Myocyte (in vitro differentiated cells): ENCODE measurements at places on chromosomes 11 and 22. TPM values are rescaled to one million over a fixed set of nuclear protein-coding genes. Genes with fewer than 3 reads are reported as not detected.

- no peak for DNase-seq
Measured at GRCh38 chr11:94400839-94401772, at the start of gene GPR83. GPR83 (minus strand) TSS chr11:94401419; CDS start chr11:94401247, 172 bp downstream.

- peak; percentile 100 for DNase-seq
Measured at GRCh38 chr11:6682936-6683861, at the start of gene MRPL17. MRPL17 (minus strand) TSS chr11:6683340; CDS start chr11:6683296, 44 bp downstream.

- no peak for DNase-seq
Measured at GRCh38 chr11:125072218-125072960, 9.3 kb downstream of the SLC37A2 start.

- no peak for DNase-seq
Measured at GRCh38 chr11:1049071-1049405, 12.5 kb upstream of the MUC6 start.

GRCh38 chr22:23816156-23816976 is 22.4 kb downstream of the DERL3 start:
- DNase-seq: peak; percentile 56

DNA sequence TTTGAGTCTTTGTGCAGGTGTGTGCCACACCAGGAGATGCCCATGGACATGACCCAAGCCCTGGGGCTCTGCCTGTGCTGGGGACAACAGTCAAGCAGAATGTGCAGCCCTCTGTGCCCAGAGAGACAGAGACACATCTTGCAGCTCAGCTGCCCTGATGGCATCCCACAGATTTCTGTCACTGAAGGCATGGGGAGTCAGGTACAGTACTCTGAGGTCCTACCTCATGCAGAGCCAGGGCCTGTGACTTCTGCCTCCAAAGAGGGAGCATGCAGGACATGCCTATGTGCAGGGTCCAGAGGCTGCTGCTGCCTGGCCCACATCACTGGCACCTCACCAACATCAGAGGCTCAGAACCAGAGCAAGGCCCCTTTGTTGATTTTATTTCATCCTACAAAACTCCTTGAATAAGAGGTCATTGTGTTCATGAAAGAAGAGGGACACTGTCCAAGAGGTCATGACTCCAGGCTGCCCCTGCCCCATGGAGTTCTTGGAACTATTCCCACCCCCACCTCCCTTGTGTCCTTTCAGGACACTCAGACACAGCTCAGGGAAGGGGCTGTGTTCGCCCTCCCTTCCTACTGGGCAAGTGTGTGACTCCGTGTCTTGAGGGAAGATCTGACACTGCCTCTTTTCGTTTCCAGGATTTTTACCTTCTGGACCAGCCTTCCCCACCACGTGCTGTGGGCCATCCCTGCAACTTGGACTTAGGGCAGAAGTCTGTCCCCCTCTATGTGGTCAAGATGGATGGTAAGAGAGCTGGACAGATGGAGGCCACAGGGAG is 62.3 kb downstream of the BTG4 start:
- DNase-seq: no peak

GRCh38 chr11:3615998-3616397 is 25.8 kb downstream of the ART5 start:
- peak; percentile 71 for DNase-seq

DNA sequence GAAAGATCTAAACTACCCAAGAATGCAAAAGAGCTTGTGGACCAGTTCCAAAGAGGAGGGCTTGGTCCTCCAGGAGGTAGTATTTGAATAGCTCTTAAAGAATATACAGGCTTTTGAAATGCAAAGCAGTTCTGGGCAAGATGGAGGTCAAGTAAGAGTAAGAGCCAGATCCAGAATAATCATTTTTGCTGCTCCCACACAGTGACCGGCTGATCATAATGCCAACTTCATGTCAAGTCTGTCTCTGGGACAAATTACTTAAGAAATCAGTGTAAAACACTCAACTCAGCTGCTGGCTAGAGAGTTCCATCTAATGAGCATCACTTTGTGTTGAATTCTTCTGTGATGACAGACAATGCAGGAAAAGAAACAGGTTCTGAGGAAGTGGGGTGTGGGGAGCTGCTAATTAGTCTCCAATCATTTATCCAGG is 250.9 kb upstream of the NARS2 start:
- no peak for DNase-seq

DNA sequence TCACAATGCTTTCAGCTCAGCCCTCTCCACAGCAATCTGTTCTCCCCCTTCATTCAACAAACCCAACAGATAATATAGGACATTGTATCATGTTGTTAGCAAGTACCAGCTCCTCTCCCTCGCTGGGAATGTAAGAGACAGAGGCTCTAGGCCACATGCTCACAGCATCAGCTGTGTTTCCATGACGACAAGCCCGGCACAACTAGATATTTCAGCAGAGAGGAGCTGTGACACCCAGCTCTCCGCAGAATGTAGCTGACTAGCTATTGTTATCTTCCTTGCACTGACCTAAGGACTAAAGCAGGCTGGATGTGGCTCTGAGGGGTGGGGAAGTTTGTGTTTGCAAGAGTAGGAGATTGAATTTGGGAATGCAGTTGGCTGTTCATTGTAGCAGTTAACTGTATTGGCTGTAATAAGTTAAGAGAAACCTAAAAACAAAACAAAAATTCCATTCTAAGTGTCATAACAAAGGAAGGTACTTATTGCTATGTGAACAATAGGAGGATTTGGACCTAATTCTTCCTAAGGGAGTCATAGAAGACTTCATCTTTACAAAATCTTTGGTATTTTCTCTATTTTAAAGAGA is 28.0 kb upstream of the RRAS2 start:
- peak; percentile 93 for DNase-seq

DNA sequence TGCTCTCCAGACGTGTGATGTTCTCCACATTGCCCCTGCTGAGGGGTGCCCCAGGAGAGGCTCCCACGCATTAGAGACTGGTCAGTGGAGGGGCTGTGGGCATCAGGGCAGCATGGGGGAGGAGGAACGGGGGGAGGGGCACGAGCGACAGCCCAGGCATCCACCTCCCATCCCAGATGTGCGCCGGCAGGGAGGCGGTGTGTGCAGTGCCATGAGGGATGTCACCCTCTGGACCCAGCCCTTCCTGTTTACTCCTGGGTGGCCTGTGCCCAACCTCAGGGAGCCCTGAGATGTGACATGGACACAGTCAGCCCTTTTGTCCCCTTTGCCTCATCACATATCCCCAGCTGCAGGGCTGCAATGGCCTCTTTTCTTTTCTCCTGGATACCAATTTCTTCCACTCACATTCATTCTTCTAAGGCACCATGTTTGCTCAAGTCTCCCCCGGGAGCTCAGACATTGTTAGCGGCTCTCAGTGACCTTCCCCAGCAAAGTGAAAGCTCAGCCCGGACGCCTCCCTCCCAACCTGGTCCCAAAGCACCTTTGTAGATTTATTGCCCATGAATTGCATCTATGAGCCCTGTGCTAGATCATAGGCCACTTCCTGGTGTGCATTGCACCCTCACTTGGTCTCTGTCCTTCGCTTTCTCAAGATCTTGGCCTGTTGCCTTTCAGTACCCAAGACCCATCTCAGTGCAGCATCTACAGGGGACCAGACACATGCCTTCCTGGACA is 150.6 kb downstream of the CEP164 start:
- DNase-seq: no peak

DNA sequence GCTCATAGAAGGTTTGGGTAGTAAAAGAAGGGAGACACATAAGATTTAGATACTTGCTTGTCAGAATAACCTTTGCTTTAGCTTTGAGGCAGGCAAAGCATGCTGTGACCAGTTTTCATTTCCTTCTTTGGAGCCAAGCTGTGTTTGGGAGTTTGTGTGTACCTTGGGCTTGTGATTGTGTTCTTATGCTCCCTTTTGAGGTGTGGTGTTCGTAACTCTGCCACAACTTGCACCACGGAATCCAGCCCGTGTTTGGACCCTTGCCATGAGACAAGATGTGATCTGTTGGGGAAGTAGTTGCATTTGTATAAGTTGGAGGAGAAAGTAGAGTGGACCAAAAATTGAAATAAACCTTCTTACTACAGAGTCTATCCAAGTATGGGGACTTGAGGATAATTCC is 34.0 kb downstream of the BMAL1 start:
- DNase-seq: no peak

- no peak for DNase-seq
Measured at GRCh38 chr22:27089264-27089663, 431.9 kb downstream of the MIAT start.

DNA sequence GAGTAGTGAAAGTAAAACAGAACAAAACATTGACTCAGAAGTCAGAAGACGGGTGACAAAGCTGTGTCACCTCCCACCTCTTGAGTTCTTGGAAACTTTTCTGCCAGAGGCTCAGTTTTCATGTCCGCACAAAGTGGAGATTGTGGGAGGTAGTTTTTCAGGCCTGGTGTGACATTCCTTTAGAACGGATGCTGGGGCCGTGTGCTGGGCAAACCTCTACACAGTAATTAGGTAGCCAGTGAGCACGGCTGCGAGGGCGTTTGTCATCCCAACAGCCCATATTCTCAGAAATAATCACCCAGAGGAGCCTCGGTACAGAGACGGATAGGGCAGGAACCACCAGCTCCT is 1054.4 kb downstream of the TBC1D22A start:
- DNase-seq: no peak

DNA sequence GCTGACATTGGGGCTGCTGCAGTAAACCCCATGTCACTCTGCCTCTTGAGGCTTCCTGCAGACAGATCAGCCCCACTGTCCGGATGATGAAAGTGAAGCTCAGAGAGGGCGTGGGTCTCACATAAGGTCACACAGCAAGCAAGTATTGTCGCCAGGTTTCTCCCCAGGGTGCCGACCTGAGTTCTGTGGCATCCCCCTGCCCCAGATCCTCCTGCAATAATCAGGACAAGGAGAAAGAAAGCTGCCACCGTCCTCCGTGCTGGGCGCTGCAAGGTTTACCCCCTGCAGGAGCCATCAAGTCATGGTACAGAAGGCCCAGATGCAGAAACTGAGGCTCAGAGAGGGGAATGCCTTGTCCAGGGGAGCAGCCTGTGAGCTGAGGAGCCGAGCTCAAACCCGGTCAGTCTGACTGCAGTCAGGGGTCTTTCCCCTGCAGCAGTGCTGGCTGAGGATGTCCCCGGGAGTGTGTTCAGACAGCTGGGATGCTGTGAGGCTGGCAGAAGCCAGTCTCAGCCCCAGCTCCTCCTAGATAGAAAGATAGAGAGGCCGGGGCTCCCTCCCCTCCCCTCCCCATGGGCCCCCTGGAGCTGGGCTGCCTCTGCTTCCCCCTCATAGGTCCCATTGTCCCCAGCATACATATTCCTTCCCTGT is 13.2 kb downstream of the EMID1 start:
- no peak for DNase-seq

GRCh38 chr22:33062361-33062760 is 4.2 kb upstream of the SYN3 start:
- DNase-seq: no peak

DNA sequence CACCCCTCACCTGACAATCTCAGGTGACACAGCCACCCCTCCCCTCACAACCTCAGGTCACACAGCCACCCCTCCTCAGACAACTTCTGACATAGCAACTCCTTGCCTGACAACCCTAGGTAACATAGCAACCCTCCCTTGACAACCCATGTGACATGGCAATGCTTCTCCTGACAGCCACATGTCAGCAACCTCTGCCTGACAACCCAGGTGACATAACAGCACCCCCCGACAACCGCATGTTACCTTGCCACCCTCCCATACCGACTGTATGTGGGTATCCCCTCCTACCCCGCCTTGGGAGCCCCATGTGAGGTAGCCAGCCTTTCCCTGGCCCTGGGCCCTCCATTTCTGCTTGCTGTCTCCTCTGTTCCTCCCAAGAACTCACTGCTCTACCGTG is 77.7 kb upstream of the B3GAT1 start:
- DNase-seq: no peak

- peak; percentile 12 for DNase-seq
Measured at GRCh38 chr11:115199481-115200069, 304.6 kb downstream of the CADM1 start.

DNA sequence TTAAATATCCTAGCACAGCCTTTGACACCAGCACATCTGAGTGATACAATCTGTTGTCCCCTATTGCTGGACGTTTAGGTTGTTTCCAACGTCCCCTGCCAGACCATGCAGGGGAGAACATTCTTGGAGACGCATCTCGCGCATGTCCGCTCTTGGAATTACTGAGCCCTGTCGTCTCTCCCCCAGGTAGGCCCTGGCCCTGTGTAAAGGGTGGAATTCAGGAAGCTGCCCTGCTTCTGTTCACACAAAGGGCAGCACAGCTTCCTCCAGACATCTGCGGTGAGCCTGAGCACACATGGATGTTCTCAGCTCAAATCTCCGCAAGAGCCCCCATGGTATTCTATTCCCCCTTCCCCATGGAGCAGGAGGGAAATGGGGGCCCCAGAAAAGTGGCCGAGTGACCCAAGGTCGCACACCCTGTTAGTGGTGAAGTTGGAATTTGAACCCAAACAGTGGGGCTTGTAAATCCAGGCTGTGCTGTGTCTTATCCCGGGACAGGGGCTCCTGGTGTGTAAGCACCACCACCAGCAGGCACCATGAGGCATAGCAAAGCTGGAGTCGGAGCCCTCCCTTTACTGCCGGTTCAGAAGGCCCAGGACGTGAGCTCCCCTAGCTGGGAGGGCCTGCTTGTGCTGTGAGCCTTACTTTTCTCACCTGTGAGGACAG is 5.0 kb upstream of the FGF19 start:
- DNase-seq: no peak

- DNase-seq: no peak
Measured at GRCh38 chr11:81007046-81007445, 1566.2 kb upstream of the TENM4 start.

DNA sequence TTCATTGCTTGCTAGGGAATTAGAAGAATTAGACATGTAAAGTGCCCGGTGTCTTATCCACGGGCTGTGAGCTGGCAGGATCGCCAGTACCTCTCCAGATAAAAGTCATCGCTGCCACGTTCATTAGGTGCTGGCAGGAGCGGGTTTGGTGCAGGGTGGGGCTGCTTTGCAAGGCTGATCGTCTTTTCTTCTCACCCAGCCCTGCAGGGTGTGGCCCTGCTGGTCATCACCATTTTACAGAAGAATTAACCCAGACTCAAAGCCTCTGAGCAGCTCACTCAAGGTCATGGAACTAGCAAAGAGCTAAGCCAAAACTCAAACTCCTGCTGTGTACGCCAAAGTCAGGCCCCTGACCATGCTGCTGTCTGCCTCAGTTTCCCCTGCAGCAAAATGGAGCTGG is 6.1 kb upstream of the FGF4 start:
- no peak for DNase-seq

The CRYBB3 gene
- total RNA-seq: not detected in 2 replicates

The DEUP1 gene
- total RNA-seq: not detected in 2 replicates

The BEST1 gene
- total RNA-seq: 1.7 and 1.8 TPM in 2 replicates

The CD3G gene
- not detected in 2 replicates for total RNA-seq

The SAA4 gene
- not detected in 2 replicates for total RNA-seq

The CD3E gene
- not detected in 2 replicates for total RNA-seq

The LIF gene
- 13.5 and 14.8 TPM in 2 replicates for total RNA-seq

The AIP gene
- total RNA-seq: 47.9 and 56.4 TPM in 2 replicates

The GPR83 gene
- total RNA-seq: 0.05 TPM in 1 of 2 replicates, not detected in the other

The PLET1 gene
- not detected in 2 replicates for total RNA-seq

The CFL1 gene
- 748 and 837 TPM in 2 replicates for total RNA-seq

The MAPK12 gene
- total RNA-seq: 27.9 and 30.0 TPM in 2 replicates

The CCDC157 gene
- 2.6 and 3.4 TPM in 2 replicates for total RNA-seq

The ARHGAP32 gene
- total RNA-seq: 10.2 and 10.4 TPM in 2 replicates

The LYVE1 gene
- total RNA-seq: not detected in 2 replicates

The TECTA gene
- total RNA-seq: 0.70 and 1.2 TPM in 2 replicates

The GRK2 gene
- 101 TPM in 2 replicates for total RNA-seq

The OMP gene
- total RNA-seq: not detected in 2 replicates
